ENCODE measurements at places on chromosomes 5 and 9.

DNA sequence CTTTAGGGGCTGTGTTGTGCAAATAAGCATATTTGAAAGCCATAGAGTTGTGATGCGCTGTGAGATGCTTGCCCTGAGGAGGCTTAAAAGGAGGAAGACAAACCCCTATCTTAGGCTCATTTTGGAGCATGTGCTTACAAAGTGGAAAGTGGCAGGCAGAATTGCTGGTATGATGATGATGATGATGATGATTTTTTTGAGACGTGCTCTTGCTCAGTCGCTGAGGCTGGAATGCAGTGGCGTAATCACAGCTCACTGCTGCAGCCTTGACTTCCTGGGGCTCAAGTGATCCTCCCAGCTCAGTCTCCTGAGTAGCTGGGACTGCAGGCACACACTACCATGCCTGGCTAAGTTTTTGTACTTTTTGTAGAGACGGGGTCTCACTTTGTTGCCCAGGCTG lies 1.7 kb downstream of the CNOT8 start:
- peak; percentile 1 for DNase-seq

DNA sequence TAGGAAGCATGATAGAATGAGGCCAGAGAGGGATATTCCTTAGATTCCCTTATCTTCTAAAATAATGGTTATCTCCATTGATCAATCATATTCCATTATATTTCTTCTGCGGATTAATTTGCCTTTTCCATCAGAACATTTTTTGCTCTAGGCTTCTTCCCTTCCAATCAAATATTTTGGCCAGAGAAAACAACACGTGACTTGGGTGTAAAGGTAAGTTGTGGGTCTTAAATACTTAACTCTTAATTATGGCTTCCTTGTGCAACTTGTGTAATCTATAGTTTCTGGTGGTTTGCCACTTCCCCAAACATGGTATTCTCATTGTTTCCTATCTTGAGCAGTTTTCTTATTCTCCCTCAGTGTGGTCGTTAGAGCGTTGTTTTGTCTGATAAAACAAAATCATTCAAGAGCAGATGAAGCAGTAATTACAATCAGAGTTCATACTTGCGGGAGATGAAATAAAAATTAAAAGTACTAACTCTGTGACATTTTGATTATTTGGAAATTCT lies 889.3 kb downstream of the MAT2B start:
- no peak for DNase-seq

DNA sequence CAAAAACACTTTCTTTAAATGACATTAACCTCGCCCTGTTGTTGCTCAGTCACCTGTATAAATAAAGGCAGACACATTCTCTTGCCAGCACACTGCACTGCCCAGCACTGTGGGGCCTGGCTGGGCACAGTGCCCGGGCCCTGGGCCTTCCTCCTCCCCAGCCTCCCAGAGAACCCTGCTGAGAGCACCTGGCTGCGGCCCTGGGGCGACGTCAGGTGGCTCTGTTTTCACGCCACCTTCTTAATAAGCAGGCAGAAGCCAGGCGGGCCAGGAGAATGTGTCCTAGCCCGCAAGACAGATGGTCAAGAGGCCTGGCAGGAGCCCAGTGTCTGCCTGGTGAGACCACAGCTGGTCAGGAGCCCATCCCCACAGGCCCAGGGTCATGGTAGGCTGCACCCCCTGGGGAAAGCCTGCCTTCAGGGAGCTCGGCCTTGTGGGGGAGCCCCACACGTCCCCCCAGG lies 8.2 kb upstream of the AGPAT2 start:
- no peak for DNase-seq

GRCh38 chr5:145479271-145479670 lies 355.9 kb downstream of the PRELID2 start:
- no peak for DNase-seq

DNA sequence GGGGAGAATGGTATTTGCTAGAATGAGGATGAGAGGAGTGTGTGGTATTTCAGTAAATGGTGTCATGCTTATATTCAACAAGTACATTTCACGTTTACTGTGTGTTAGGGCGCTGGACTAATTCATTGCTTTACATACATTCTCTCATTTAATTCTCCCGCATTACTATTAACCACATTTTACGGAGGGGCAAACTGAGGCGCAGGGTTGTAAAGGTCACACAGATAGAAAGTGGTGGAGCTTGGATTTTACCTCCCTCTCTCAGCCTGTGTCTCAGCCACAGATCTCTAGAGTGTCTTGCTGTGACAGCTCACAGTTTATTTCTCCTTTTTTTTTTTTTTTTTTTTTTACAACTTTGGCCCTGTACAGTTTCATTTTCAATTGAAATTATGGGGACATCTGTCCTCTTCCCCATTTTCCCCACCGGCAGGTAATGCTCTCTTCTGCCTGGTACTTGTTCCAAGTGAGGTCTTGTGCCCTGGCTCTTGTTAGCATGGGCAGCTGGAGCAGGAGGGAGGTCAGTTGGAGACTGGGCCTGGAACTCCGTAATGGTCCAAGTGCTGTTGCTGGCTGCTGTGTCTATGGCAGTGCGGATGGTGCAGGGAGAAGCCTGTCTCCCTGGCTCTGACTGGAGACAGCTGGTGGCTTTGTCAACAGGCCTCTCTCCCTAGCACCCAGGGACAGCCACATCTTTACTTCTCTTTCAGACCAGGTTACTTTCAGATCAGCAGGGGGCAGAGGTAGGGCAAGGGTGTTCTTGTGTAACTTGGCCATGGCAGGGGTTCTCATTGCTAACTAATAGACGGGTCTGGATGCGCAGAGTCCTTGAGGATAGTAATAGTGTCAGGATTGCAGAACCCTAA lies 20.5 kb upstream of the NDST1 start:
- no peak for DNase-seq

DNA sequence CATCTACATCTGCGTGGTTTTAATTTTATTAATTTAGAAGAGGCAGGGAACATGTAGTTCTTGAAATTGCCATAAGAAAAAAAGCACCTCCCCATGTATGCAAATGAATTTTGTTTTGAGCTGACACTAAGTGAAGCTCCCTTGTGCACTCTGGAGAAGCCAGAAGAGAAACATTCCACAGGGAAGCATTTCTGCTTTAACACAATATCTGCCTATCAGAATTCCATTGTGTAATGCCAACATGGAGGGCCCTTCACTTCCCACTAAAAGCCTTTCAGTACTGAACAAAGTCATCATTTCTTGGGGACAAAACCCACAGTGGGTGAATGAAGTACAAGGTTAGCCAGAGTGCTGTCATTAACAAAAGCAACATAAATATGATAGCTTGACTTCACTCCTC lies 59.7 kb downstream of the PRELID2 start:
- no peak for DNase-seq

GRCh38 chr9:127181315-127181580 lies 58.8 kb upstream of the ANGPTL2 start:
- no peak for DNase-seq

- DNase-seq: no peak
These were observed 2.4 kb downstream of the N4BP3 start for GRCh38 chr5:178115814-178116142.

Data from activated CD4-positive, alpha-beta T cell treated with anti-CD3 and anti-CD28 coated beads, Interleukin-2, amount 50 U/mL, for 1 hour (primary cell).